ENCODE measurements at places on chromosomes 5 and 9. TPM values are rescaled to one million over a fixed set of nuclear protein-coding genes. Genes with fewer than 3 reads are reported as not detected.

- DNase-seq, result no peak
These were observed 27.7 kb upstream of the SCGB3A1 start for GRCh38 chr5:180618829-180619562.

GRCh38 chr5:10621832-10622231, 58.0 kb downstream of the ANKRD33B start:
- DNase-seq, result no peak

DNA sequence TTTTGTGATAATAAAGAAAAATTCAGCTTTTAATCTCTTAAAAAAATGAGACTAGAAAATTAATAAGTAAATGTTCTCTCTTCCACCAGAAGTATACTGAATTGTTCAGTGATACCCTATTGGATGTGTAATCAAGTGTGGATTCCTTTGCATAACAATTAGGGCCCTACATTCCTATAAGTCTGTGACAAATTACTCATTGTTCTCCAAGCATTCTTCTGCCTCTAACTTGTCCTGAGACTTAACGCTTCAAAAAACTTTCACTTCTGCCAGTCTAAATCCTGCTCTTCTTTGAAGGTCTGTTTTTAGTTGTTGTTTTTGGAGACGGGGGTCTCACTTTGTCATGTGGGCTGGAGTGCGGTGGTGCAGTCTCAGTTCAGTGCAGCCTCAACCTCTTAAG, 9.2 kb upstream of the DDX46 start:
- no peak for DNase-seq

- DNase-seq, result no peak
These were observed 211.5 kb downstream of the PAPPA start for GRCh38 chr9:116365056-116365471.

Gene LYRM7
- polyA plus RNA-seq, result 3.2 TPM

GRCh38 chr9:4301296-4301695, 1.4 kb upstream of the GLIS3 start:
- no peak for DNase-seq

Gene PTGDS
- polyA plus RNA-seq, result 0.25 TPM
